ENCODE measurements at places on chromosomes 2 and 18.

DNA sequence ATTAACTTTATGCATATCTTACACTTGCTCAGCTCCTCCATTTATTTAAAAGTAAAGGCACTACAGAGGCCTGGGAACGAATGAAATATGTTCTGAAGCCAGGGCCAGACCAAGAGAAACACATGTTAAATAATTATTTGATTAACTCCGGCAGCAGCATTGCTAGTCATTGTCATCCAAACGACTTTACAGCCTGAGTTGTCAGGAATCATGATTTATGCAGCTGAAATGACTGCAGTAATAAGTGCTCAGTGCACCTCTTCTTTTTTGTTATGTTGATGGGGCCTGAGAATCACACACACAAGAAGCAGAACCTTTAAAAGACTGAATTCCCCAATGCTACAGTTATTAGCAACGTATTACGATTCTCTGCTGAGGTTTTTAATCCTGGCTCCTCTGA, 58.9 kb downstream of the EPHA4 start:
- no peak for DNase-seq

GRCh38 chr18:75538727-75539126, 111.2 kb upstream of the SMIM21 start:
- DNase-seq: no peak

DNA sequence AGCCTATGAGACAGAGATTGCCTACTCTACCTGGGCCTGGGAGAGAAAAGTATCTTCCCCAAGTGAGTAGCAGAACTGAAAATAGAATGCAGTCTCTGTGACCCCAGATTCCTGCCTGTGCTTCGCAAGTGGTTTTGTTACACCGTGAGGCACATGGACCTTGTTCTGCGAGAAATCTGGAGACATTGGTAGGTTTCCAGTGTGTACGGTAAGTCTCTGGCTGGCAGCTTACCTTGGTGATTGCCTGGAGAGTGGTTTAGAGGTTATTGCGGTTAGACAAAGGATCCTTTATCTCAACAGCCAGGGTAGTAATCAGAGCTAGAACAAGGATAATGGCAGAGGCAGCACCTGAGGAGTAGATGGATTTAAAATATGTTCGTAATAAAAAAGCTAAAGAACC, 606.0 kb upstream of the GCFC2 start:
- DNase-seq: no peak

DNA sequence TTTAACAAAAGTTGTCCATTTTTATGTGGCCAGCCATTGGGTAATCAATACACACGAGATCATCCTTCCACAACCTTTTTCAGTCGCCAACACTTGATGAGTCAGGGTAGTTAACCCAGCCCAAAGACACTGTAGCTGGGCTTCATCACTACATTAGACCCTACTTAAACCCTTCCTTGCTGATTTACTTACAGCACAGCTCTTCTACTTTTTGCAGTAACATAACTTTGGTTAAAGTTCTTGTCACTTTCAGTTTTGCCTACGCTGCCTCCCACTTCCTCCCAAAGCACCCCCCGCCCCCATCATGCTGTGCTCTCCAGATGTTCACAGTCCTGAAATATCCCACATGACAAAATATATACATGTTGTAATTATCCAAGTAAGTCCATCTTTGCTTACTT, 103.6 kb downstream of the CDK15 start:
- no peak for DNase-seq

GRCh38 chr2:231613331-231613662, 20.6 kb downstream of the TEX44 start:
- DNase-seq: no peak

DNA sequence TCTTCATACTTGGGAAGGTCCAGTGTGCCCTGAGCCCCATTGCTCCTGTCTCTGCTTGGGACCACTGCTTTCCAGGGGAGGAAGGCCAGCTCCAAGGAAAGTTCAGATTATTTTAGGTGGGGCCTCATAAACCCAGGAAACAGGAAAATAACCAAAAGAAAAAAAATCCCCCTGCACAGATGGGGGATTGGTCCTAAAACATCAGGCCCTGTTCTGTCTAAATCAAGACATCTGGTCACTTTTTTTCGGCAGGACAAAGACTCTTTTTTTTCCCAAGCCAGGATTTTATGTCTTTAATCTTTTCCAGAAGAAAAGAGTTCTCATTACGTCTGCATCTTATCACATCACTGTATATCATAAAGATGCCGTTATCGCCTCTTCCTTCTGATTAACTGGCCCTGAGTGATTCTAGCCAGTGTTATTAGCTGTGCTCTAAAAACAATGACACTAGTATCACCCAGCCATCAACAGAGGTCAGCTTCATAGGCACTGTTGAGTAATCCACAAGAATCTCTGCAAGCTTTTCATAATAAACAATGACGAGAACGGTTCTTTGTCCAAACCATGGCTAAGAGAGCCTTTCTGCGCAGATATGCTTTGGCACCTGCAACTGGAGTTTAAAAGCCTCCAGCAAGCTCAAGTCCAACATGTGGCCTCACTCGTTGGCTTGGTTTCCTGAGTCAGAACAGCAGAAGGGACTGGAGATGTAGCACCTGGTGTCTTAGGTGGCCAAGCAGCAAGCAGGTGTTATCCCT, 138.2 kb downstream of the VAPA start:
- no peak for DNase-seq

- DNase-seq: no peak
Measured at GRCh38 chr18:8858888-8859511, 153.6 kb downstream of the MTCL1 start.

- no peak for DNase-seq
Measured at GRCh38 chr2:200378652-200379290, 72.3 kb downstream of the SPATS2L start.

DNA sequence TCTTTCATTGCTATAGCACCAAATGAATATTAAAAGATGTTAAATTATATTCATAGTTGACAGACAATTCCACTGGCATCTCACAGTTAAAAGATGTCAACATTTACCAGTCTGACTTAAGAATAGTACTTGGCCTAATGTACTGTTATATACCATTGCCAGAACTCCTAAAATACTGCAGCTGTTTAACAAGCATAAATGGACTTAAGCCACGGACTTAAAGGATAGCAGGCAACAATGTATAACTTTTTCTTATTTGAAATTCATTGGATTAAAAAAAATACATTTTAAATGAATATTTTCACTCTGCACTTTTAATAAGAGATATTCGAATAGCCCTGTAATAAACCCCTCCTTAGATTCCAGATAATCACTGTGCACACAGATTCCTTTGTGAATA, 3.8 kb downstream of the TCF4 start:
- no peak for DNase-seq

- DNase-seq: no peak
Measured at GRCh38 chr2:188898261-188898660, 75.9 kb upstream of the COL3A1 start.

- no peak for DNase-seq
Measured at GRCh38 chr2:2735041-2735440, 404.0 kb upstream of the MYT1L start.

DNA sequence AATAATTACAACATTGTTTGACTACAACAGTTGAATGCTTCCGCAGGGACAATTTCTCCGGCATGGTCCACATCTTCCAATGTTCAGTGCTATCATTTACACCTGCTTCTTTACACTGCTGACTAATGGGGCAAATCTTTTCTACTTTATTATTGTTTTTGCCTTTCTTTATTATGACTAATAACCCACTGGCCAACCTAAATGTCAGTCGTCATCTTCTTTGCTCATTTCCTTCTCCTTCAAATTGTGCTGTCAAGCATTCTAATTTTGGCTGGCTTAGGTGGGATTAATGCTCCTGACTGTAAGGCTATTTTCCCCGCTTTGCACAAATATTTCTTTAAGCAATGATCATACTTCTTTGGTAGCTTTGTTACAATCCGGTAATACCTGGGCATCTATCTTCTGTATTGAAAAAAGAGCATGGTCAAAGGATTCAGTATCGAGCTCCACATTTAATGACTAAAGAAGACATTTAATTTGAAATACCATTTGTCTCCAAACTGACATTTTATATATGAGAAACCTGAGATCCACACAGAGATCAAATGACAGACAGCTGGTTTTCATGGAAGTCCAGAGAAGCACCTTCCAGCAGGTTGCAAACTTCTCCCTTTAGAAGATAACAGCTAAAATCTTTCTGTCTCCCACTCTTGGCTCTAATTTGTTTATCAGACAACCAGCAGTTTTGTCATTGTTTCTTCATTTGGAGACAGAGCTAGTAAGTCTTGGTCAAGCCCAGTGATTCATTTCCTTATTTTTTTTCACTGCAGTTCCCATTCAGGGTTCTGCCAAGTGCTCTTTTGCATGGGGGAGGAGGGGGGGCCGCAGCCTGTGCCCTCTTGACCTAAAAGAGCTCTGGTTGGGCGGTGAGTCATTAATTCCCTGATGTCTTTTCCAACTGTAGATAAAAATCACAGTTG, 132.9 kb downstream of the SOCS6 start:
- DNase-seq: no peak

- no peak for DNase-seq
Measured at GRCh38 chr2:9137379-9138150, 69.0 kb upstream of the ASAP2 start.

DNA sequence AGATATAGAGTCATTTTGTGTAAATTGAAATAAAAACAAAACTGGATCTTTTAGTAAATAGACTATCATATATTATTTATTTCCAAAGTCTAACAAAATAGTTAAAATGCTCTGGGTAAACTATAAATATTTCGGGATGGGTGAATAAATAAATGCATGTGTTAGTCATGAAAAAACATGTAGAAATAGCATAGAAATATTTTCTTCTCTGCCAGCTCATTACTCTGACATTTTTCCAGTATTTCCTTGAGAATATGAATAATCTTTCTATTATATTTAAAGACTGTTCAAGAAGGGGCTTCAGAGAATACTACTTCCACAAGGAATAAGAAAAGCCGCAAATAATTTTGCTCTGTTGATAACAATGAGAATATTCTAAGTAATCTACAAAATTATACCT, 880.4 kb downstream of the TRIB2 start:
- DNase-seq: no peak

- no peak for DNase-seq
Measured at GRCh38 chr2:128455721-128456050, 137.0 kb upstream of the HS6ST1 start.

DNA sequence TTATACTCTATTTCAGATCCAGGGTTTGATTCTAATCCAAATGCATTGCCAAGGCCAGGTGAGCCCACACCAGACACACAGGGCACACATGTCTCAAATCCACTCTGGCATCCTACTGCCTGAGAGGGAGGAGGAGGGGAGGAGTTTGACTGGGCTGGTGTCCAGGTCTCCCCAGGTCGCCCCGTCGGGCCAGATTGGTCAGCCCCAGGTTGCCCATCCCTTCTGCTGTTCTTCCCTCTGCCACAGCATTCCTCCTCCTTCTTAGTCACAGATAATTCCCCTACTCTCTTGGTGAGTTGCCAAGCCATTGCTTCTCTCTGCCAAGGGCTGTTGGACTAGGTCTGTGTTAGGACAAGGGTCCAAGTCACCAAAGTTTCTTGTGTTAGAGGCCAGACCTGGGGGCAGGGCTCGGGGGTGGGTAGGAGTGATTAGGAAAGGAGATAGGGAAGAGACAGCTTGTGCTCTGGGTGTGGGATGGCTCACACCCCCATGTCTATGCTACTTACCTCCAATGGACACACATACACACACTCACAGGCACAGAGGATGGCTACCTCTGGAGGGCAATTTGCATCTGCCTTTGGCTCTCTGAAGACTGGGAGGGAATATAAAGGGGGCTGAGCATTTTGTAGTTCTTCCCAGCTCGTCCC, 2.5 kb upstream of the EGR4 start:
- no peak for DNase-seq

- no peak for DNase-seq
Measured at GRCh38 chr2:56314796-56315195, 131.0 kb downstream of the CCDC85A start.

All from stimulated activated CD8-positive, alpha-beta memory T cell treated with anti-CD3 and anti-CD28 coated beads, Interleukin-15, amount 100 ng/mL, for 4 hours (primary cell).